ENCODE measurements at places on chromosomes 16 and 17.

DNA sequence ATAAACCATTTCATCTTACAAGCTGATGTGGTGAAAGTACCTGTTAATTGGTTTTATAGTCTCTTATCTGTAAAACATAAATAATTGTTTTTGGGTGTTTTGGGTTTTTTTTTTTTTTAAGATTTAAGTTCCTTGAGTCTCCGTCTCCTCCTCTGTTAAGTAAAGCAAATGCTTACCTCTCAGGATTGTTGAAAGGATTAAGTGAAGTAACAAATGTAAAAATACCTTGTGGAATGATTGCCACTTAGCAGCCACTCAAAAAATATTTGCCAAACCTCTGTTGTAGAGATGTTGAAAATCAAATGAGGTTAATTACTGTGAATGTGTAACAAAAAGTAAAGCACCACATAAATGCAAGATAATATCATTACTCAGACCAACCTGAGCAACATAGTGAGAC is 19.2 kb downstream of the LIMD2 start:
- no peak for DNase-seq

- DNase-seq: no peak
Observed at GRCh38 chr17:83053021-83053681, 26.3 kb upstream of the METRNL start.

GRCh38 chr16:54297154-54297553 is 10.6 kb upstream of the IRX3 start:
- no peak for DNase-seq

GRCh38 chr17:71828182-71828596 is 292.6 kb upstream of the SOX9 start:
- peak; percentile 98 for DNase-seq

GRCh38 chr17:78421084-78421533 is 42.7 kb downstream of the PGS1 start:
- DNase-seq: no peak

Measured in NCI-H146 (cell line).